ENCODE measurements at places on chromosomes 4 and X. TPM values are rescaled to one million over a fixed set of nuclear protein-coding genes. Genes with fewer than 3 reads are reported as not detected.

The ZNF157 gene
- total RNA-seq = under 0.01 TPM

The GYPB gene
- not detected for total RNA-seq

The PAGE4 gene
- not detected for total RNA-seq

The TCEAL1 gene
- 15.0 TPM for total RNA-seq

The UGT8 gene
- not detected for total RNA-seq

The SSX4 gene
- total RNA-seq = not detected

The H2AZ1 gene
- 938 TPM for total RNA-seq

- peaks cover 2% of the 10 kb centered on the region for H3K27me3 ChIP-seq
- DNase-seq = no peak
- no peaks in the 10 kb centered on the region for H3K36me3 ChIP-seq
- no peak overlapping the region for H3K27ac ChIP-seq
Observed at GRCh38 chr4:86521373-86521969, 72.6 kb upstream of the PTPN13 start.

DNA sequence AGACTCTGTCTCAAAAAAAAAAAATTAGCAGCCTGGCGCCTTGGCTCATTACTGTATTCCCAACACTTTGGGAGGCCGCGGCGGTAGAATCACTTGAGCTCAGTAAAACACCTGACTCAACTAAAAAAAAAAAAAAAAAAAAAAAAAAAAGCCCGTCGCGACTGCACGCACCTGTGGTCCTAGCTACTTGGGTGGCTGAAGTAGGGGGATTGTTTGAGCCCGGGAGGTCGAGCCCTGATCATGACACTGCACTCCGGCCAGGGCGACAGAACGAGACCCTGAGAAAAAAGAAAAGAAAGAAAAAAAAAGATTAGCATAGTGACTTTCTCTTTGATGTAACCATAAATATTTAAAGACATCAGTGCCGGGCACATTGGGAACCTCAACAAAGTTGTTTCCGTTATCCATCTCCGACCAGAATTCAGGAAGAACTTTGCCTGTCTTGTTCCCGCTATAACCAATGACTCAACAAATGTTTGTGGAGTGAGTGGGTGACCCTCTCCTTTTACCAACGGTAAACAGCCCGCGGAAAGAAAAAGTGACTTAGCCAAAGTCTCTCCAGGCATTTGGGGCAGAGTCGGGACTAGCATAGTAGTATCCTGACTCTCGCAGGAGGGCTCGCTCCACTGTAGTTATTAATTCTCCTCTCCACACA lies 553 bp upstream of the MED28 start:
- H3K36me3 ChIP-seq = peaks cover 16% of the 10 kb centered on the region
- peaks cover 5% of the 10 kb centered on the region for H3K4me1 ChIP-seq
- H3K27ac ChIP-seq = peak overlapping the region; percentile 73
- peak overlapping the region; percentile 75 for H3K4me3 ChIP-seq
- DNase-seq = peak; percentile 87

DNA sequence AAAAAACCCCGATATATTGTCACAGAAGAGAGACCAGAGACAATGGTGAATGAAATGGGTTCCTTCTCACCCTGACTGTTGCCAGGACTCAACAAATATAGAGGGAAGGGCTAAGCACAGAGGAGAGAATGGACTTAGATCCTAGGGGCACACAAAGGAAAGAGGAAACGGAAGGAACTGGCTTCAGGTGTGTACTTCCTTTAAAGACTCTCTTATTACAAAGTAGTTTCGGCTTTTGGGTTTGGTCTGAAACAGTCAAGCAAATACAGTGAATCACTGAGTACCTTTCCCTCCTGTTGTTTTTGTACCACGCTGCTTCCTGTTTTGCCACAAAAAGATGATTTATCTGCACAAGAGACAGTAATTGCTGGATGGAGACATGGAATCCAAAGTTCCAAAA lies 46.1 kb upstream of the S100G start:
- DNase-seq = no peak
- H3K27ac ChIP-seq = no peak overlapping the region
- H3K36me3 ChIP-seq = peaks cover 1% of the 10 kb centered on the region
- H3K4me3 ChIP-seq = no peak overlapping the region
- peaks cover 3% of the 10 kb centered on the region for H3K4me1 ChIP-seq
- H3K27me3 ChIP-seq = no peaks in the 10 kb centered on the region

DNA sequence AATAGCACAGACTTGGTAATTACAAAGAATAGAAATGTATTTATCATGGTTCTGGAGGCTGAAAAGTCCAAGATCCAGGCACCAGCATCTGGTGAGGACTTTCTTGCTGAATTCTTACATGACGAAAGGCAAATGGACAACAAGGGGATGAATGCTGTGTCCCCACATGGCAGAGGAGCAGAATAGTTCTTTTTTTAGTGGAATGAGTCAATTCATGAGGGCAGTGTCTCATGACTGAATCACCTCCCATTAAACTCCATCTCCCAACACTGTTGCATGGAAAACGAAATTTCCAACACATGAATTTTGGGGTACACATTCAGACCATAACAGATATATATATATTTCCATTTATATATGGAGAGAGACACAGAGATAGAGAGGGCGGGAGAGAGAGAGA lies 628.3 kb downstream of the TRIML1 start:
- H3K27me3 ChIP-seq = no peaks in the 10 kb centered on the region
- no peaks in the 10 kb centered on the region for H3K36me3 ChIP-seq
- H3K27ac ChIP-seq = no peak overlapping the region
- DNase-seq = peak; percentile 34
- H3K4me1 ChIP-seq = no peaks in the 10 kb centered on the region

- DNase-seq = peak; percentile 56
- H3K36me3 ChIP-seq = peaks cover 9% of the 10 kb centered on the region
- peak overlapping the region; percentile 82 for H3K4me3 ChIP-seq
- H3K4me1 ChIP-seq = peaks cover 5% of the 10 kb centered on the region
- H3K27ac ChIP-seq = no peak overlapping the region
Observed at GRCh38 chr4:147682755-147683154, 1.2 kb downstream of the PRMT9 start.

- no peak overlapping the region for H3K4me3 ChIP-seq
- H3K4me1 ChIP-seq = no peaks in the 10 kb centered on the region
- peaks cover 34% of the 10 kb centered on the region for H3K36me3 ChIP-seq
- no peaks in the 10 kb centered on the region for H3K27me3 ChIP-seq
- no peak for DNase-seq
Observed at GRCh38 chr4:3420956-3421355, 20.8 kb upstream of the HGFAC start.

DNA sequence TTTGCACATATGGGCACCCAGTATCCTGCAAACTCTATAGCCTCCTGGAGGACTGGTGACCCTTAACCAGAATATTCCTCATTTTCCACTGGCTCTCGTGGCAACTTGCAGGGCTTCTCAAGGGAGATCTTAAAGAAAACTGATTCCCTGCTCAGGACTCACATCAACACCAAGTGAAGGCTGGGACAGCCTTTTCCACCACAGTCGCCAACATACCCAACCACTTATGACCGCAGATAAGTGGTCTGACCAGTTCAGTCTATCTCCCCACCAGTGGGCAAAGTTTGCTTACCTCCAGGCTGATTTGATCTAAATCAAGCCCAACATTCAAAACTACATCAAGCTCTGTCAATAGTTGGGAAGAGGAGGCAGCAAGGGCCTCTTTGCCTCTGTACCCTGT lies 289.3 kb upstream of the GATB start:
- H3K27me3 ChIP-seq = peaks cover 12% of the 10 kb centered on the region
- peaks cover 7% of the 10 kb centered on the region for H3K4me1 ChIP-seq
- H3K27ac ChIP-seq = no peak overlapping the region
- H3K36me3 ChIP-seq = no peaks in the 10 kb centered on the region
- H3K4me3 ChIP-seq = no peak overlapping the region

GRCh38 chr4:150743564-150744342 lies 161.8 kb downstream of the MAB21L2 start:
- H3K4me3 ChIP-seq = no peak overlapping the region
- no peaks in the 10 kb centered on the region for H3K36me3 ChIP-seq
- H3K27ac ChIP-seq = no peak overlapping the region
- no peaks in the 10 kb centered on the region for H3K4me1 ChIP-seq
- DNase-seq = peak; percentile 21

DNA sequence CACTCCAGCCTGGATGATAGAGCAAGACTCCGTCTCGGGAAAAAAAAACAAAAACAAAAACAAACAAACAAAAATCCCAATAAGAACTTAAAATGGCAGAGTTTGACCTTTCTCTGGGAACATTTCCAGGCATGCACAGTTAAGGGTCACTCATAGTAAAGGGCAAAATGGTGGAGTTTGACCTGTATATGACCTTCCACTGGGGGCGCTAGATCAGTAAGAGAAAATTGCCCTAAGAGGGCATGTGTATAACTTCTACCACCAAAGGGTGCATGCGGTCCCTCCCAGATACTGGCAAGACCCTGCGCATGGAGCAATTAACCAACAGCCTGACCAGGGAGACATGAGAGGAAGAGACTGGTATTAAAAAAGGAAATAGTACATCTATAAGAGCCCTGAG lies 177.2 kb downstream of the MOSPD2 start:
- no peak overlapping the region for H3K27ac ChIP-seq
- H3K36me3 ChIP-seq = no peaks in the 10 kb centered on the region
- DNase-seq = no peak
- H3K27me3 ChIP-seq = no peaks in the 10 kb centered on the region
- H3K4me1 ChIP-seq = peaks cover under 1% of the 10 kb centered on the region
- H3K4me3 ChIP-seq = no peak overlapping the region

GRCh38 chr4:136917312-136918110 lies 614.8 kb downstream of the PCDH18 start:
- H3K4me3 ChIP-seq = no peak overlapping the region
- no peaks in the 10 kb centered on the region for H3K27me3 ChIP-seq
- H3K27ac ChIP-seq = no peak overlapping the region
- DNase-seq = no peak
- H3K4me1 ChIP-seq = no peaks in the 10 kb centered on the region

DNA sequence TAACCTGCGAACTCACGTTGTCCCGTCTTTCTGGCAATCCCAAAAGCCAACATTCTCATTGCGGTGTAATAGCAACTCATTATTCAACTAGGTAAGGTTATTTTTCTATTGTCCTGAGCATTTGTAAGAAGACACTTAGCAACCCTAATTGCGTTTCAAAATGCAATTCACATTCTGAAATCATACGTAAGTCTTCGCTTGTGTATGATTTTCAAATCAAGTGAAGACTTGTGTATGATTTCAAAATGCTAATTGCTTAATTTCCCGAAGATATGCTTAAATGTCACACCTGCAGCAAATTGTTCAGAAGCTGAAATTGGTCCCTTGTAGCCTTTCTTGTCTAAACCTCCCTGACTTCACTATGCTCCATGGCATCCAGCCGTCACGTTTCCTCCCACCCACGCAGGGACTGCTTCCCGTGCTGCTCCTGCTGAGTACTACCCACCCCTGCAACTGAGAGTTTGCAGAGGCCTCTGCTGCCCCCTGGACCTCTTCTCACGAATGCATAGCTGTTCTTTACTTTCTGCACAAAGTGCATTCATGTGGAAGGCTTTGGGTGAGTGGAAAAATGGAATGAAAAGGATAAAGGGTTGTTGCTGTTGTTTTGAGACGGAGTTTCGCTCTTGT lies 40.8 kb upstream of the CLDN24 start:
- peak; percentile 57 for DNase-seq
- H3K36me3 ChIP-seq = no peaks in the 10 kb centered on the region
- no peak overlapping the region for H3K27ac ChIP-seq

GRCh38 chrX:42021058-42021457 lies 97.7 kb upstream of the CASK start:
- H3K4me1 ChIP-seq = no peaks in the 10 kb centered on the region
- DNase-seq = no peak
- H3K27me3 ChIP-seq = no peaks in the 10 kb centered on the region
- H3K36me3 ChIP-seq = no peaks in the 10 kb centered on the region

- no peaks in the 10 kb centered on the region for H3K4me1 ChIP-seq
- H3K27me3 ChIP-seq = no peaks in the 10 kb centered on the region
- H3K27ac ChIP-seq = no peak overlapping the region
- H3K36me3 ChIP-seq = no peaks in the 10 kb centered on the region
- no peak for DNase-seq
- H3K4me3 ChIP-seq = no peak overlapping the region
Observed at GRCh38 chr4:106395582-106395981, 27.0 kb upstream of the GIMD1 start.

DNA sequence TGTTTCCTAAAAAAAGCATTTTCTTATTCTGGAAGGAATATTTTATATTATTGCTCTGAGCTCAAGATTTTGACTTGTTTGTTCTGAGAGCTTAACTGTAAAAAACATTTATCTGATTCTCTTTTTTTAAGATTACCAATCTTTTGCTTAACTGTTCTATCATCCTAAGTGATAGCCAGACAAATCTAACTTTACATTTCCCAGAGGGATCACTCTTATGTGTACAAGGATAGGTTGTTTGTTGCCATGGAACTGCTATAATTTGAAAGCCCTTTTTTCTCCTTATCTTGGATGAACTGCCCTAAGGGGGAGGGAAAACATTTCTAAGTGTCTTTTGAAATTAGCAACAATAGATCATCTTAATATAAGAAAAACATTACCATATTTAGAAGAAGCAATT lies 494.7 kb downstream of the TRAM1L1 start:
- H3K36me3 ChIP-seq = no peaks in the 10 kb centered on the region
- no peaks in the 10 kb centered on the region for H3K4me1 ChIP-seq
- no peak for DNase-seq
- H3K27me3 ChIP-seq = no peaks in the 10 kb centered on the region
- no peak overlapping the region for H3K27ac ChIP-seq

DNA sequence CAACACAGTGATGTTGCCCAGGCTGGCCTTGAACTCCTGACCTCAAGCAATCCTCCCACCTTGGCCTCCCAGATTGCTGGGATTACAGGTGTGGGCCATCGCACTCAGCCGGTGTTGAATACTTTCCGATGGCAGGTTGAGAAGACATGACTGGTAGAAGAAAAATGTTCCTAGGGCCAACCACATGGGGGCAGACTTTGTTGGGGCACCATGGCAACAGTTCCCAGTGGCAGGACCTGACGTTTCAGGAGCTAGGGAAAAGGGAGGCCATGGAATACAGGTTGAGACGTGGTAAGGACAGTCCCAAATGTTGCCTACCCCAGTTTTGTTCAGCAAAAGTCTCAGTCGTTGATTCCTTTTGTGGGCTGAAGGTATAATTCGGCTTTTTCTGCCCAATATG lies 134.6 kb downstream of the ASMT start:
- no peak overlapping the region for H3K27ac ChIP-seq
- no peaks in the 10 kb centered on the region for H3K27me3 ChIP-seq
- no peak for DNase-seq
- H3K36me3 ChIP-seq = no peaks in the 10 kb centered on the region
- H3K4me3 ChIP-seq = no peak overlapping the region

- no peak for DNase-seq
- no peak overlapping the region for H3K27ac ChIP-seq
- H3K4me1 ChIP-seq = no peaks in the 10 kb centered on the region
- no peaks in the 10 kb centered on the region for H3K36me3 ChIP-seq
Observed at GRCh38 chr4:14640476-14640875, 361.8 kb upstream of the CPEB2 start.
